ENCODE measurements at places on chromosomes 7 and 10.

DNA sequence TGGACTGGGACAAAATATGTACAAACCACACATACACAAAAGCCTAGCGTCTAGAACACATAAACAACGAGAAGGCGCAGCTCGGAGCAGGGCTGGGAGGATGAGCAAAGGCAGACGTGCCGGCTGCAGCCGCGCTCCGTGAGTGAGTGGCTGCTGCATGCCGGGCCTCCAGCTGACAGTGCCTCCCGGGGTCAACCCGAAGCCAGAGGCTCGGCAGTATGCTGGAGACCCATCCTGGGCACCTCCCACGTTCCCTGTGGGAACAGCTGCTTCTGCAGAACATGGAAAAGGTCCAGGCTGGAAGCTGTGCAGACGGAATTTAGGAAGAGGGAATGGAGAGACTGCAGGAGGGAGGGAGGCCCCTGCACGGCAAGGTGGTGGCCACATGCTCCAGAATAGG, 3.6 kb upstream of the GPR146 start:
- DNase-seq: peak; percentile 64

DNA sequence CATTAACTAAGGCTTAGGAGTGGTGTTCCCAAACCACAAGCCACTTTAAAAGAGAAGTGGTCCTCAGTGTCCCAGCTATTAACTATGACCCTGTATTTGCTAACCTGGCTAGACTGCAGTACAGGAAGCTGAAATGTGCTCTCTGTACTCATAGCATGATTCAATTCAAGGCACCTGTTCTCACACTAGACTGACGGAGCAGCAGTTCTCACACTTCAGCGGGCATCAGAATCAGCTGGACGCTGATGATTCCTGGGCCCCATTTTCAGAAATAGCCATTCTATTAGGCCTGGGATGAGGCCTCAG, 24.5 kb upstream of the MSRB2 start:
- no peak for DNase-seq

DNA sequence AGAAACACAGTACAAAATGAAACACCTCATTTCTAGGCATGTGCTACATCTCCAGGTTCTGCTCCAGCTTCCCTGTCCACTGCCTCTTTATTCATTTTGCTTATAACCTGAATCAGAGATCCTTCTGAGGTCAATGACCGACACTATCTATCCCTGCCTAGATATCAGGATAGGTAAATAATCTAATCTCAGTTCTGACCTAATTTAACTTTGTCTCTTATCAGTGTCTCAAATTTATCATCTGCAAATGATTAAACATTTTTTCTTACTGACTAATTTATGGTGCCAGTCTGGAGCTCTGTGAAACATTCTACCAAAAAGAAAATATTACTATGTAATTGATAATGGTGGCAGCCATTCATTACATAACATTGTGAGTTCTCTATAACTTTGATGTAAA, 61.1 kb downstream of the SGCE start:
- DNase-seq: no peak

- peak; percentile 29 for DNase-seq
These were observed 69.2 kb downstream of the ARMC3 start for GRCh38 chr10:22997096-22997495.

- DNase-seq: no peak
These were observed 166.2 kb downstream of the ZNF365 start for GRCh38 chr10:62540389-62540788.

GRCh38 chr10:110629680-110630191, 14.4 kb upstream of the RBM20 start:
- peak; percentile 20 for DNase-seq

DNA sequence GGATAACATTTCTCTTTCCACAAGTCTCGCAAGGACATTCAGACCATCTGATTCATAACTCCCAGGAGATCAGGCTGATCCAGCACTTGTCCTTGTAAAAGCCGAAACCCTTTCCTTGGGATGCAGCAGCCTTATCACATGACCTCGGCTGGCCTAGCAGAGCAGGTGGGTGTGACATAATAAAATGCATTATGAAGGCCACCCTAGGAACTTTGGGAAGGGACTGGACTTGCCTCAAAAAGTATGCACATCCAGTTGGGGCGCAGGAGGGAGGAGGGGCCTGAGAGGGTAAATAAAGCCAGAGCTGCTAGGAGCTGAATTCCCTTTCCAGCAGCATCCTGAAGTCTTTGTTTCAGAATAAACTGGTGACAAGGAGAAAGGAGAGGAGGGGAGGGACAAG, 260.8 kb downstream of the SNX13 start:
- DNase-seq: no peak

GRCh38 chr7:155728116-155728515, 83.7 kb downstream of the RBM33 start:
- no peak for DNase-seq

GRCh38 chr10:124641282-124642087, 102.7 kb downstream of the FAM53B start:
- no peak for DNase-seq

- no peak for DNase-seq
These were observed 196.2 kb upstream of the AGK start for GRCh38 chr7:141355032-141355431.

GRCh38 chr10:103855424-103855823, at the start of gene SH3PXD2A:
TSS of gene SH3PXD2A (minus strand) at chr10:103855576. CDS start at chr10:103855266, 310 bp downstream.
- DNase-seq: no peak

DNA sequence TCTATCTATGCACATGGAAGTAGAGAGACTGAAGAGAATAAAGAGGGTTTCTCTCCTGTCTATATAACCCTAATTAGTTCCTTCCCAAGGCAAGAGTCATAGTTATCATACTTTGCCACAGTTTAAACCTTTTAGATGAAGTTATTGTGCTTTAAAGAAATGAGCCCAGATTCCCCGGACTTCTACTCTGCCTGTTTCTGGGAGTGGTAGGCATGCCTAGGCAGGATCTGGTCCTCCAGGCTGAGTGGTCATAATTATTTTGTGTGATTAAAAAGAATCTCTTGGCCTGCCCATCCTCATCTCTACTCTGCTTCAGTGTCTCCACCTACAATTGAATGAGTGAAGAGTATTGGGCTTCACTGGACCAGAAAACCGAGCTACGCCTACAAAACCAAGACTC, 179.2 kb downstream of the IMMP2L start:
- DNase-seq: no peak

GRCh38 chr7:1664711-1665548, 5.1 kb upstream of the ELFN1 start:
- DNase-seq: peak; percentile 35

DNA sequence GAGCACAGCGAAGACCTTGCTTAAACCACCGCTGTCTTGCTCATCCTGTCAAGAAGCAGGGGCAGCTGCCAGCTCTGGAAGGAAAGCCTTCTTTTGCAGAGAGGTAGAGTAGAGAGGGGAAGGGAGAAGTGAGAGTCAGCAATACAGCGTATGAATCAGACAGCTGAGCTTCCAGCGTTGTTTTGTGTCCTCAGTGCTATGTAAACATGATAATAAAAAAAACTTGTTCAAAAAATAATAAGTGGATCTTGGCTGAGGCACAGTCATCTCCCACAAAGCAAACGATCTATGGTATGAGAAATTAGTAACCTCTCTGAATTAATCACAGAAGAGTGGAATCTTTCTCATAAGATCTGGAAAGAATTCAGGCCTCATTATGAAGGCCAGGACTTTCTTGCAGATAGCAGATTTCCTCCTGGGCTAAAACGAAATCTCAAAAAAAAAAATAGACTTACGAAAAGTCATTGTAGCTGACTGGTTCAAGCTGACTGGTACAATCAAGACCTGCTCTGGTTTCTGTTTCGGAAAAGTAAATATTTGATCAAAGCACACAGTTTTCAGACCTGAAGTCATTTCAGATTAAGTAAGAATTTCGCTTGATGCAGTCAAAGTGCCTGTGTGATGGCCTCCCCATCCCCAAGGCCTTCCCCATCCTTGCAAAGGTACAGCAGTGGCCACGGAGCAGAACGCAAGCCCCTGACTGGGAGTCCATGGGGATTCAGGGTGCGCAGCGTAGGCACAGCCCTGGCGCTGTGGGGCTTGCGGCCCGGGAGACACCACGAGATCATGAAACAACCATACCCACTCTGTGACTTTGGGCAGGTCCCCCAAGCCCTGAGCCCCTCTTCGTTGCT, 29.4 kb downstream of the CHST15 start:
- no peak for DNase-seq

DNA sequence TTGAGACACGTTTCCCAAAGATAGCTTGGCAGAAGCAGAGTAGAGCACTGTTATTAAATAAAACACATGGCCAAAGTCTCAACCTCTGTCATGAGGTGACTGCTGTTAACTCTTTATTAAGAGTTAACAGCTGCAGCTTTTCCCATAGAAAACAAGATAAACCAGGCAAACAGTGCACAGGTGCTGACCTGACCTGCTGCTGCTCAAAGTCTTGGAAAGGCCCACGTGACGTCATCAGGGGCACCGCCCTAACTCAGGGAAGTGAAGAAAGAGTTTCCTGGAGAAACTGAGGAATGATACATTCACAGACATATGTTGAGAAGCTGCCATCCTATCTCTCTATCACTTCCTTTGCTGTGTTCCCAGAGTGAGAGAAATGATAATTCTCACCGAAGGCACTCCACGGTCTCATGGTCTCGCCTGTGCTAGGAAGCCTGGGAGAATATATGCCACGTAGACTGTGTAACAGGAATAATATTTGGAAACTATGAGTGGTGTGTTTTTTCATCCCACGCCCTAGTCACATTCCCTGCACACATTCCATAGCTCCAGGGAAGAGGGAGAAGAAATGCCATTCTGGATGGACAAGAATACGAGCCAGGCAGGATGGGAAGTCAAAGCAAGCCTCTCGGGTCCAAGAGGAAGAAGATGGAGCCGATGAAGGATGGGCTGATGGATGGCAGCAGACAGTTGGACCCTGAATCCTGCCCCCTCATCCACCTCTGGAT, 146.2 kb upstream of the NFE2L3 start:
- DNase-seq: no peak

- DNase-seq: no peak
These were observed 15.3 kb upstream of the ASB4 start for GRCh38 chr7:95470452-95470851.

DNA sequence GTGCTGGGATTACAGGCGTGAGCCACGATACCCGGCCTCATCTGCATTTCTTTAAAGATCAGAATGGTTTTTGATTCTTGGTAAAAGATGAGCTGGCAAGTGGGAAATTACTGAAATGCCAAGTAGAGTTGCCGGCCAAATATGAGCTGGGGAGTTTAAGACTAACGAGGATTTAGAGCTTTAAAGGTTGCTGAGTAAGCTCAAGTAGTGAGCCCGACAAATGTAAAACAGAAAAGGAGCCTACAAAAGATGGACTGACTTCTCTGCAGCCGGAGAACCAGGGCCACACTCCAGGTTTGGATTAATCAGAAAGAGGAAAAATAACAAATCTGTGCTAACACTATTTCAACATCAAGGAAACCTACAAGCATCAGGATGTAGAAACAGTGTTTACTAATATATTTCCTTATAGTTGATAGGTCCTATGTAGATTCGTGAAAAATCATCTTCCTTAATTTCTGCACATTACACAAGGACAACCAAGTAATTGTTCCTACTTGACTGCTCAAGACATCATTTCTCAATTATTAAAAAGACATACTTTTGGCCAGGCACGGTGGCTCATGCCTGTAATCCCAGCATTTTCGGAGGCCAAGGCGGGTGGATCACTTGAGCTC, 49.6 kb downstream of the MPP7 start:
- DNase-seq: no peak

- no peak for DNase-seq
These were observed 3.7 kb downstream of the GOT1 start for GRCh38 chr10:99426689-99427088.

- DNase-seq: no peak
These were observed 136.2 kb upstream of the KCNMA1 start for GRCh38 chr10:77773631-77774426.

DNA sequence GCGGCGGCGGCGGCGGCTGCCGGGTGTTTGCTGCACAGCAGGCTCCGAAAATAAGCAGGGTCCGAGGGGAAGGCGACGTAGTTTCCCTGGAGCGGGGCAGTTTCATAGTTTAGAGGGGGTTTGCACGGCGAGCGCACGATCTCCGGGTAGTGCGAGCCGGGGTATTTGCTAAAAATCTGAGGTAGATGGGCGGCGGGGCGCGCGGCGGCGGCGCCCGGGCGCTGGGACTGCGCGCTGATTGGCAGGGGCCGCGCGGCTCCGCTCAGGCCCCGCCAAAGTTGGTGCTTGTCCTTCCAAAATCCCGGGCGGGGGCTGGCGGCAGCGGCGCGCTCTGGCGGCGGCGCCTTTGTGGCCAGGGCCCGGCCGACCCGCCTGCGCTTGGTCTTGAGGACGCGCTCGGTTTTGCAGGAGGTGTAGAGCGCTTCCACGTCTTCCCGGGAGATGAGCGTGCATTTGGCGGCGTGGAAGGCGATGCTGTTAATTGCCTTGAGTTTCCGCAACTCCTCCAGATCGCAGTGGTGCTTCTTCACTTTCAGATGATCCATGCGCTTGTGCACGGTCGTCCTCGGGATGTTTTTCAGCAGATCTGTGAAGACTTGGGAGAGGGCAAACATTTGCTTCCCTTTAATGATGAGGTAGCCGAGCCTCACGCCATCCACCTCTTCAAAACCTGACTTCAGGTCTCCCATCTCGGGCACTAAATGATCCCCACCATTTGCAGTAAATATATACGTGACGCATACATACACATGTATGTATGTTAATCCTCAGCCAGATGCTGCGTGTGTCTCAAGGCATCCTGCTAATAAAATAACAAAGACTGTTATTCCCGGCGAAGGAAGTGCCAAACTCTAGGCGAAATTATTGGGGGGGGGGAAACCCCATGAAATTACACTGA, 8.1 kb downstream of the SKIDA1 start:
- DNase-seq: no peak

DNA sequence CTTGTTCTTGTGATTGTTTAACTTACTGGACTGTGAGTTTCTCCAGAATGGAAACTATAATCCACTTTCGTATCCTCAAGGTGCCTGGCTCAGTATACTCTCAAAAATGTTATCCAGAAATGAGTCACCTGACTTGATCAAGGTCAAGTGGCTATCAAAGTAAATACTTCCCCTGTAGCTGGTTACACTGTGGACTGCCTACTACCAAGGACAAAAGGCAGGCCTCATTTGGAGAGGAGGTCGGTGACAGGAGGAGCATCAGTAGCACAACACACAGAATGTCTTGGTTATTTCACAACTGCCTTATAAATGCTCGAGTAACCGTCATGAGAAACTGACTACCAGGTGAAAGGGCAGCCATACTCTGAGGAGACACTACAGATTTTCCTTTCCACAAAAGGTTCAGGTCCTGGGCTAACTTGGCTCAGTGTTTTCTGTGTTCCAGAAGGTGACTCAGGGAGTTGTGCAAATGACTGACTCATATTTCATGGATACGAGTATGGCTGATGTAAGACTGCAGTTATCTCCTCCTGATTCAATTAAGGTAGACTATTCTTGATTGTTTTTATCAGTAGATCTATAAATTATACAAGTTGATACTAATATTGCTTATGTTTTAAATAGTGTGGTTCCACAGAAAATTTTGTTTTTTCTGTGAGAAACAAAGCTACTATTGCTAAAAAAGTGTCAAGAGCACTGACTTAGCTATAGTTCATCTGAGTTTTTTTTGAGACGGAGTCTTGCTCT, 4.2 kb upstream of the CCNY start:
- DNase-seq: no peak

Measured in NCI-H524 (cell line).